ENCODE measurements at places on chromosomes 2 and 18.

GRCh38 chr18:23238152-23238531 lies 102.9 kb downstream of the CABLES1 start:
- peak overlapping the region; percentile 25 for H3K4me3 ChIP-seq
- H3K27ac ChIP-seq: peak overlapping the region; percentile 82
- peak; percentile 43 for DNase-seq
- no peaks in the 10 kb centered on the region for H3K4me1 ChIP-seq
- H3K36me3 ChIP-seq: no peaks in the 10 kb centered on the region
- no peaks in the 10 kb centered on the region for H3K27me3 ChIP-seq

- H3K4me3 ChIP-seq: no peak overlapping the region
- no peak for DNase-seq
- no peaks in the 10 kb centered on the region for H3K4me1 ChIP-seq
- H3K27ac ChIP-seq: no peak overlapping the region
- no peaks in the 10 kb centered on the region for H3K36me3 ChIP-seq
Measured at GRCh38 chr2:171568089-171568488, 45.8 kb downstream of the CYBRD1 start.

- no peak for DNase-seq
- no peak overlapping the region for H3K4me3 ChIP-seq
- H3K27ac ChIP-seq: no peak overlapping the region
- no peaks in the 10 kb centered on the region for H3K36me3 ChIP-seq
- no peaks in the 10 kb centered on the region for H3K4me1 ChIP-seq
Measured at GRCh38 chr2:190809876-190810525, 70.6 kb upstream of the GLS start.

DNA sequence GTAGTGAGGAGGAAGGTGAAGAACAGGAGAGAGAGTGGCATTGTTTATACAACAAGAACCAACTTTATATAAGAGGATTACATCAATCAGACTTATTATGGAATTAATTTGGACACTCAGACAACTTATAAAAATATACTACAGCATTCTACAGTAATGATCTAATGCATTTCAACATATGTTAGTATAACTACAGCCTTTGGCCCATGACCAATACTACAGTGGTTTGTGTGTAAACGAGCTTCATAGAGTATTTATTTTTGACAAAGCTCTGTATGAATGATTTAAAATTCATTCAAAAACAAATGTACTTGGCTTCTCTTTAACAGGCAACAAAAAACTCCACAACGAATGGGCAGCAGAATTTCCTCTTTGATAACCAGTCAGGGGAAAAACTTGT lies 72.8 kb downstream of the ZNF521 start:
- peak overlapping the region; percentile 40 for H3K27ac ChIP-seq
- no peaks in the 10 kb centered on the region for H3K36me3 ChIP-seq
- no peak overlapping the region for H3K4me3 ChIP-seq
- no peak for DNase-seq
- no peaks in the 10 kb centered on the region for H3K27me3 ChIP-seq

- H3K27ac ChIP-seq: no peak overlapping the region
- DNase-seq: no peak
- no peaks in the 10 kb centered on the region for H3K27me3 ChIP-seq
Measured at GRCh38 chr2:118616432-118616831, 231.0 kb downstream of the EN1 start.

DNA sequence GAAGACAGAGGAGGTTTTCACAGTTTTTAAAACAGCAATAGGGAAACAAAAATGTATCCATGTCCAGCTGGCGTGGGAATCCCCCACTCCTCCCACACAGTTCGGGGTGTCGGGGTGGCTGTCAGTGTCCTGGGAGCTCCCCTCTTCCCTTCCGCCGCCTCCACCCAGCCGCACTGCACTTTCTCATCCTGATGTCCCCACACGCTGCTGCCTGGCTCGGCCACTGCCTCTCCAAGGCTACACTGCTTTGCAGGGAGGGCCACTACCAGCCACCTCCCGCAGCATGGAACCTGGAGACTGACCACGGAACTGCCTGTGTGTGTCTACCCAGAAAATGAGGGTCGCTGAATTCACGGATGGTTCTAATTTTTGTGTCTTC lies 138.7 kb upstream of the CTDP1 start:
- no peaks in the 10 kb centered on the region for H3K36me3 ChIP-seq
- no peak overlapping the region for H3K4me3 ChIP-seq
- DNase-seq: peak; percentile 14
- no peaks in the 10 kb centered on the region for H3K27me3 ChIP-seq
- H3K27ac ChIP-seq: no peak overlapping the region
- H3K4me1 ChIP-seq: no peaks in the 10 kb centered on the region

DNA sequence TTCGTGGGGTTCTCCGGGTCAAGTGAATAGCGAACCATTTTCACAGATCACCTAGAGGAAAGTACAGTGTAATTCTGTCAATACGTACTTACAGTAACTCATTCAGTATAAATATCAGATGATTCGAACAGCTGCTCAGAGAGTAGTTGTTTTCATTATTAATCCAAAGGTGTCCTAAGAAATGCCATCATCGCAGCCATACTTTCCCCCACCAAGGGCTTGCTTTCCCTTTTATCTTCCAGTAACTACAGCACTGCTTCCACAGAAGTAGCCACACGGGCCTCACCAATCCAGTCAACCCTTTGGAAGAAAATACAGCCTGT lies 4.5 kb upstream of the C18orf32 start:
- no peaks in the 10 kb centered on the region for H3K4me1 ChIP-seq
- peak overlapping the region; percentile 52 for H3K4me3 ChIP-seq
- H3K36me3 ChIP-seq: no peaks in the 10 kb centered on the region

DNA sequence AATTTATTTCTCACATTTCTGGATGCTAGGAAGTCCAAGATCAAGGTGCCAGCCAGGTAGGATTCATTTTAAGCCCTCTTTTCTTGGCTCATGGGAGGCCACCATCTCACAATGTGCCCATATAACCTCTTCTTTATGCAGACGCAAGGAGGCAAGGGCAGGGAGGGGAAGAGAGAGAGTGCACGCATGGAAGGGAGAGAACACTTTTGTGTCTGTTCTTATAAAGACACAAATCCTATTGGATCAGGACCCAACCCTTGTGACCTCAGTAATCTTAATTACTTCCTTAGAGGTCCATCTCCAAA lies 32.5 kb downstream of the CMPK2 start:
- no peak for DNase-seq
- no peaks in the 10 kb centered on the region for H3K4me1 ChIP-seq
- no peaks in the 10 kb centered on the region for H3K36me3 ChIP-seq

- H3K36me3 ChIP-seq: no peaks in the 10 kb centered on the region
- H3K4me3 ChIP-seq: no peak overlapping the region
- no peak overlapping the region for H3K27ac ChIP-seq
Measured at GRCh38 chr2:20178666-20179465, 46.1 kb downstream of the SDC1 start.

GRCh38 chr2:190093793-190094192 lies 31.3 kb upstream of the MSTN start:
- no peaks in the 10 kb centered on the region for H3K27me3 ChIP-seq
- H3K4me1 ChIP-seq: no peaks in the 10 kb centered on the region
- no peak overlapping the region for H3K4me3 ChIP-seq

- H3K27ac ChIP-seq: no peak overlapping the region
- H3K36me3 ChIP-seq: no peaks in the 10 kb centered on the region
- no peak overlapping the region for H3K4me3 ChIP-seq
- H3K4me1 ChIP-seq: no peaks in the 10 kb centered on the region
Measured at GRCh38 chr2:15992457-15993231, 52.3 kb downstream of the MYCN start.

GRCh38 chr2:54551123-54551756 lies 95.1 kb downstream of the SPTBN1 start:
- H3K4me3 ChIP-seq: no peak overlapping the region
- H3K27ac ChIP-seq: peak overlapping the region; percentile 7
- no peaks in the 10 kb centered on the region for H3K36me3 ChIP-seq
- DNase-seq: no peak
- H3K4me1 ChIP-seq: no peaks in the 10 kb centered on the region

- H3K27me3 ChIP-seq: no peaks in the 10 kb centered on the region
- H3K4me3 ChIP-seq: no peak overlapping the region
- DNase-seq: no peak
- H3K27ac ChIP-seq: peak overlapping the region; percentile 5
- H3K36me3 ChIP-seq: no peaks in the 10 kb centered on the region
Measured at GRCh38 chr18:45518311-45519155, 96.7 kb upstream of the SLC14A2 start.

DNA sequence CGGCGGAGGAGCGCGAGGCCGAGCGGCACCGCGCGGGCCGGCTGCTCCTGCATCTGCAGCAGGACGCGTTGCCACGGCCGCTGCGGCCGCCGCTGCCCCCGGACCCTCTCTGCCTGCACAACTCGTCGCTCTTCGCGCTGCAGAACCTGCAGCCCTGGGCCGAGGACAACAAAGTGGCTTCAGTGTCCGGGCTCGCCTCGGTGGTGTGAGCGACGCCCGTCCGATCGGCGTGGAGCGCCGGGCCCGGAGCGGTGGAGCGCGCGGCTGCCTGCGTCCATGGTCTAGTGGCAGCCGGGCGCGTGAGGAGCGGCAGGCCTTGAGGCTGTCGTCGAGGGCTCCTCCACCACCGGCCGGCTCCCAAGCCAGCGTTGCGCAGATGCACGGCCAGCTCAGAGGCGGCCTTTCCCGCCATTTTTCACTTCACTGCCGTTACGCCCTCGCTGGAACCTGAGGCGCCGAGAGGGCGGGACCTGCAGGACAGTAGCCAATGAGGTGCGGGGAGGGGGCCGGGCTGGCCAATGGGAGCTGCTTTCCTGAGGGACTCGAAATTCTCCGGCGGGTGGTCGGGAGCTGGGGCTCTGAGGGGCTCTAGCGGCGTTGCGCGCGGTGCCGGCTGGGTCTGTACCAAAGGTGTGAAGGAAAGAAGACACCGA lies 1.9 kb downstream of the TLX2 start:
- H3K27me3 ChIP-seq: peaks cover 49% of the 10 kb centered on the region
- no peak overlapping the region for H3K4me3 ChIP-seq
- no peak overlapping the region for H3K27ac ChIP-seq
- peaks cover 12% of the 10 kb centered on the region for H3K4me1 ChIP-seq

GRCh38 chr2:176118601-176119339 lies 2.2 kb downstream of the HOXD10 start:
- H3K4me1 ChIP-seq: no peaks in the 10 kb centered on the region
- H3K4me3 ChIP-seq: peak overlapping the region; percentile 43
- H3K27me3 ChIP-seq: no peaks in the 10 kb centered on the region
- DNase-seq: peak; percentile 76
- peak overlapping the region; percentile 98 for H3K27ac ChIP-seq

All from uterus (tissue), 4 donors.